ENCODE measurements at places on chromosomes 11 and 22.

DNA sequence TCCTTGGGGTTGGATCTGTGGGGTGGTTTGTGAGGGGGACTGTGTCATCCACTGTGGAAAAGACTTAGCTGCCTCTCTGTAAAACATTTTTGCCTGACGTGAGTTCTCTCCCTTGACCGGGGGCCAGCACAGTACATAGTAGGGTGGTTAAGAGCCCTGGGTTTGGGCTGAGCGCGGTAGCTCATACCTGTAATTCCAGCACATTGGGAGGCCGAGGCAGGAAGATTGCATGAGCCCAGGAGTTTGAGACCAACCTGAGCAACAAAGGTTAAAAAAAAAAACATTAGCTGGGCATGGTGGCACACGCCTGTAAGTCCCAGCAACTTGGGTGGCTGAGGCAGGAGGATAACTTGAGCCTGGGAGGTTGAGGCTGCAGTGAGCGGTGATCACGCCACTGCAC, 74.7 kb upstream of the WNT7B start:
- no peak for DNase-seq

DNA sequence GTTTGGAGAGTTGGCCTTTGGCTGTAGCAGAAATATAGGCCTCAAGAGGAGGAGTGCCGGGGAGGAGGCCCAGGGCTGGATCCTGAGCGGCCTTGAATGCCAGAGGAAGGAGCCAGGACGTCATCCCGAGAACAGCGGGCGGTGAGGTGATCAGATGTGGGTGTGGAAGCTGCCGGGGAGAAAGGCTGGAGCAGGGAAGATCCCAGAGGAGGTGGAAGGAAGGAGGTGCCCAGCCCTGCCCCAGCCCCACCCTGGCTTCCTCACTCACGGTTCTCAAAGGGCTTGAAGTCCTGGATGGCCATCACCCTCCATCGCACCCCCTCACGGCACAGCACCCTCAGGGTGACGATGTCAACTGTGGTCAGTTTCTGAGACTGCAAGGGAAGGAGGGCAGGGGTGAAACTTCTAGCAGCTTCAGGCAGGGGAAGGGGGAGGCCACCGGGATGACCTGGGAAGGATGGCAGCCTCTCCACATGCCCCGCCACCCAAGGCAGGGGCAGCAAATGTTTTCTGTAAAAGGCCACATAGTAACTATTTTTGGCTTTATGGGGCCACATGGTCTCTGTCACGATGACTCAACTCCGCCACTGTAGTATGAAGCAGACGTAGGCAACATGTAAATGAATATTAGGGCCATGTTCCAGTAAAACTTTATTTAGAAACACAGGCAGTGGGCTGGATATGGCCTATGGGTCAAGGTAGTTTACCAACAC, 10.7 kb downstream of the IL2RB start:
- DNase-seq: no peak

DNA sequence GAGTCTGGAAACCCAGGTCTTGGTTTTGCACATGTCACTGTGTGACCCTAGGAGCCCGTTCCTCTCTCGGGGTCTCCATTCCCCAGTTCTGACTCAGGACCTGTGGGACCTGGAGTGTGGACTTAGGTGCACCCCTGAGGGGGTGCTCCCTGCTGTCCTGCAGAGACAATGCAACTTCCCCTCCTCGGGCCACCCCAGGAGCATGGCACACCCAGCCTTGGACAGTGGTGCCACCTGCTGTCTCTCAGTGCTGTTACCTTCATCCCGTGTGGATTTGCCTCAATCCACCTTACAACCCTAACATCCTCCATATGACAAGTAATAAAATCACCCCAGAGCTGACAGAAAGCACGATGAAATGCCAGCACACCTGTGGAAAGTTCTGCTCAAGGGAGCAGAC, 27.5 kb upstream of the CRYBB3 start:
- DNase-seq: no peak

GRCh38 chr22:23763579-23763945, 772 bp downstream of the C22orf15 start:
- DNase-seq: no peak

DNA sequence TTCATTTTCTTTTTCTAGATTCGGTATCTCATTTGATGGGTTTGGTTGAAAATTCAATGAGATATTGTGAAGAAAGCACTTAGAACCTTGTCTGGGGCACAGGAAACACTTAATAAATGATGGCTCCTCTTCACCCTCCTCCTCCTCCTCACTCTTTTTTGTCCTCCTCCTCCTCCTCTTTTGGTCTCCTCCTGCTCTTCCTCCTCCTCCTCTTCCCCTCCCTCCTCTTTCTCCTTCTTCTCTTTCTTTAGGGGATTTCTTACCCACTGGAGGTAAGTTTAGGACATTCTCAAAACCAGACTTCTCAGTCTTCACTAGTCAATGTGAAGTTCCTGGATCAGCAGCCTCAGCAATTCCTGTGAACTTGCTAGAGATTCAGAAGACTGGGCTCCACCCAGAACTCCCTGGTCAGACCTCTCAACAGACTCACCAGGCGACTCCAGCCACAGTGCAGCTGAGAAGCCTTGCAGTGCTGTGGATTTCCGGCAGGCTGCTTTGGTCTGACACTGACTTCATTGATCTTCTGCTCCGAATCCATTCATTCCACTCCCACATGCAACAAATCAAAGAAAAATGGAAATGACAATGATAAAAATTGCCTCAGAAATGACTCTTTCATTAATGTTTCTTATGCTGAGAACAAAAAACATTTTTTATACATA, 368.6 kb upstream of the B3GAT1 start:
- DNase-seq: no peak

Measured in right atrium auricular region (tissue), 2 donors.